ENCODE measurements at places on chromosomes 1 and 21. TPM values are rescaled to one million over a fixed set of nuclear protein-coding genes. Genes with fewer than 3 reads are reported as not detected.

Gene TMEM59
- 346 TPM for total RNA-seq

DNA sequence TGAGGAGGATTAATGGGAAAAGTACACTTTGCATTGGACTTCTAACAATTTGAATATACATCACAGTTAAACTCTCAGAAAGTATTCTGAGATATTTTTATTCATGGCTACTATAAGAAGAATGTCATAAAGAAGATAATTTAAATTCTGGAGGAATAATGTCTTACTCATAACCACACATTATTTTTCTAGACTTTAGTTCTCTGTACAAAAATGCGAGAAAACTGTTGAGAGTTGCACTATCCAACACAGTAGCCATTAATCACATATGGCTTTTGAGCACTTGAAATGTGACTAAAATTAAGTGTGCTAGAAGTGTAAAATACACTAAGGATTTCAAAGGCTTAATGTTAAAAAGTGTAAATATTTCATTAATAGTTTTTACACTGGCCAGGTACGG is 53.8 kb downstream of the CRB1 start:
- DNase-seq = no peak

- DNase-seq = peak; percentile 23
Measured at GRCh38 chr1:110433803-110434202, 17.1 kb upstream of the PROK1 start.

DNA sequence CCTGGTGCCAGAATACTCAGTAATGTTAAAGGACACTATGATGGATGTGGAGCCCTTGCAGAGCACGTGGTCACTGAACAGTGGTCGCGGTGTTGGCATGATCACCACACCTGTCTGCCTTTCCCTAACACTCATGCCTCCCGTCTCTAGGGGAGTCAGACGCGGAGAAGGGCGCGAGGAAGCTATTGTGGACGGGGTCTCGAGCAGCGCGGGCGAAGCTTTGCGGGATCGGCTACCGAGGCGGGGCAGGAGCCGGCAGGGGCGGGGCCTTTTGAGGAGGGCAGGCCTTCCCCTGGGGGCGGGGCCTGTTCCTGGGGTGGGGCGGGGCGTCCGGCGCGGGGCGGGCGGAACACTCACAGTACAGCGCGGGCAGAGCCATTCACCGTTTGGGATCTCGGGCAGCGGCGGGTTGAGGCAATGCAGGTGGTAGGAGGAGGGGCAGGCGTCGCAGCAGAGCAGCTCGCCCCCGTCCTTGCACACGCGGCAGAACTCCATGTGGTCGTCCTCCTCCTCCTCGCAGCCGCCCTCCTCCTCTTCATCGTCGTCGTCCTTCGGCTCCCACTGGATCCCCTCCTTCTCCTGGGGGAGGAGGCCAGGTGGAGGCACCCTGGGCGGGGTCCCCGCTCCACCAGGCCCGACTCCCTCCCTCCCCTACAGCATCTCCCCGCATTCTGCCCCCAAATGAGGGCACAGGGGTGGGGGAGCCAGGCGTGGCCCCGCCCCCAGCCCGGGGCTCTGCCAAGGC is 31.5 kb downstream of the CHD5 start:
- DNase-seq = peak; percentile 48

All from heart right ventricle (tissue), 16 donors.